Activated T-helper 2 cell treated with anti-CD3 and anti-CD28 coated beads, Interferon-gamma antibody, Interleukin-2, Interleukin-4, amounts not matched to agents 10 μg/mL and 5 μg/mL and 100 μg/mL, durations not matched to agents 14 hours and 24 hours and 36 hours (primary cell): ENCODE measurements at places on chromosomes 3 and 15.

- DNase-seq: no peak
Observed at GRCh38 chr3:171155122-171155700, 128.7 kb upstream of the SLC2A2 start.

- DNase-seq: no peak
Observed at GRCh38 chr15:88542342-88542733, 4.1 kb downstream of the DET1 start.

GRCh38 chr3:138078901-138079344 lies 36.5 kb downstream of the DZIP1L start:
- no peak for DNase-seq

DNA sequence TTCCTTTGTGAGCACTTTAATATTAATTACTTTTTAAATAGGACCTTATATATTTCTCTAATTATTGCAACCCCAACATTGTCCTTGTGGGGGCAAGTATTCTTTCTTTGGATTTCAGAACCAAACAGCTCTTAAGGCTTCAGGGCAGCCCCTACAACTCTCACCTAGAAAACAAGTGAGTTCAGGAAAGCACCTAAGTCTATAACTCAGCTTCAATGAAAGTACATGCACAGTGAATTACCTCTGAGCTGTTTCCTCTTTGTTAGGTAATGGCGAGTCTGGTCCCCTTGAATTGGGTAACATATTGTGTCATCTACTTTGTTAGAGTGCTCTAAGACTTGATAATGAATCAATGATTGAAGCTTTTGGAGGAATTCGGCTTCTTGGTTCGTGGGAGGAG lies 545.7 kb downstream of the NLGN1 start:
- no peak for DNase-seq

- no peak for DNase-seq
Observed at GRCh38 chr3:37668431-37668817, 193.3 kb upstream of the CTDSPL start.

- DNase-seq: no peak
Observed at GRCh38 chr15:86765281-86765680, 685.6 kb downstream of the AGBL1 start.

DNA sequence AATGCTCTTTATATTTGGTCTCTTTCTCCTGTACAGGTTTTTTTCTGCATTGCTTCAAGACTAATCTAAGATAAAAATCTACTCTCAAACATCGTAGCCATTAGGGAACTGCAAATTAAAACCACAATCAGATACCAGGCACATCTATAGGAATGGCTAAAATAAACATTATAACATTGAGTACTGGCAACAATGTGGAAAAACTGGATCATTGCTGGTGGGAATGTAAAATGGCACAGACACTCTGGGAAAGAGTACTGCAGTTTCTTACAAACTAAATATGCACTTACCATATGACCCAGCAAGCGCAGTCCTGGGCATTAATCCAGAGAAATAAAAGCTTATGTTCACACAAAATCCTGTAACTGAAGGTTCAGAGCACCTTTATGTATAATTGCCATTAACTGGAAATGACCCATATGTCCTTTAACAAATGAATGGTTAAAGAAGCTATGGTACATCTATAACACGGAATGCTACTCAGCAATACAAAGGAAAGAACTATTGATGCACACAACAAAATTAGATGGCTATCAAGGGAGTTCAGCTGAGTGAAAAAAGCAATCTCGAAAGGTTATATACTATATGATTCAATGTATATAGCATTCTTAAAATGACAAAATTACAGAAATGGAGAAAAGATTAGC lies 6.3 kb downstream of the ABCC5 start:
- DNase-seq: no peak
